Chondrocyte (in vitro differentiated cells): ENCODE measurements at places on chromosomes 16 and 17.

DNA sequence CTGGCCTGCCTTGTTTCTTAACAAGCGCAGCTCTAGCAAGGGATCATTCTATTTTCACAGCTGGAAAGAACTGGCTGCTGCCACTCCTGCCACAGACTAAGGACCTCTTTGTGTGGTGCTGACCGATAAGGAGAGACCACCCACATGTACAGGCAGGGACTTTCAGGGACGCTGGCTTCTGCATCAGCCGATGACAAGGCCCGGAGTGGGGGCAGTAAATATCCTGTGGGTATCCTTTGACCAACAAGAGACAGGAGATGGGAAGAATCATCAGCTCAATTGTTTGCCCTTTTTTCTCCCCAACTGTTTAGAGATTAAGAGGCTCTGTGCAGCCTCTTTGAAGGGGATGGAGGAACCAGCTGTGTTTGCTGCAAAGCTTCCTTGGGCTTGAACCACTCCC lies 9.2 kb upstream of the ITPRIPL2 start:
- no peak for DNase-seq

DNA sequence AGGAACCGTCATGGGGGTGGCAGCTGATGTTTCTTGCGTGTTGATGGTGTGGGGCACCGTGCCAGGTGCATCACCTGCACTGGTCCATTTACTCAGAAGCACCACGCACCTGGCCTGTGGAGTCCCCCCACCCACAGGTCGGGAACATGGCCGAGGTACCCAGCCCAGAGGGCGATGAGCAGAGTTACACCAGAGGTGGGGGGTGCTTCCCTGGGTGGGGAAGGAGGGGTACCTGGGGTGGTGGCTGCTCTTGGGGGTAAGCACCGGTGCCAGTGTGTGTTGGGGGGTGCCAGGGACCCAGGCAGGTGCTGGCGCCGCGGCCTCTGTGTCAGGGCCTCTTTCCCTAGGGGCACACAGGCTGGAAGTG lies 5.0 kb upstream of the ZNF750 start:
- DNase-seq: peak; percentile 56

- no peak for DNase-seq
Measured at GRCh38 chr17:7843257-7843535, 9.2 kb downstream of the KDM6B start.

DNA sequence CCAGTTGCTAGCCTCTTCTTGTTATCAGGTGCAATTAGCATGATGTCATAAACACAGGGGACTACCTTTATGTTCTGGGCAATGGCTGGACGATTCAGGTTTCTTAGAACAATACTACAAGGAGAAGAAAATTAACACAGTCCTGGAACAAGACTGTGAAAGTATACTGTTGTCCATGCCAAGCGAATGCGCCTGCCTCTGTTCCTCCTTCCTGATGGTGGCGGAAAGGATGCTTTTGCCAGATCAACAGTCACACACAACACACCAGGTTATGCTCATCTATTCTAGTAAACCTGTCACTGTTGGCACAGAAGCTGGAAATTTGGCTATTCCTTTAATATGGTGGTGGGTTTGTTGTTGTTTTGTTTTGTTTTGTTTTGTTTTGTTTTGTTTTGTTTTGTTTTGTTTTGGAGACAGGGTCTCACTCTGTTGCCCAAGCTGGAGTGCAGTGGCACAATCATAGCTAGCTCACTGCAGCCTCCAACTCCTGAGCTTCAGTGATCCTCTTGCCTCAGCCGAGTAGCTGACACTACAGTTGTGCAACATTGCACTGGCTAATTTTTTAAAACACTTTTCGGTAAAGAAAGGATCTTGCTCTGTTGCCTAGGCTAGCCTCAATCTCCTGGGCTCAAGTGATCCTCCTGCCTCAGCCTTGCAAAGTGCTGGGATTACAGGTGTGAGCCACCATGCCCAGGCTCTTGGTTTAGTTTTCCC lies 3.1 kb upstream of the CD300LD start:
- DNase-seq: no peak

GRCh38 chr16:56204816-56205215 lies 13.5 kb downstream of the GNAO1 start:
- no peak for DNase-seq

DNA sequence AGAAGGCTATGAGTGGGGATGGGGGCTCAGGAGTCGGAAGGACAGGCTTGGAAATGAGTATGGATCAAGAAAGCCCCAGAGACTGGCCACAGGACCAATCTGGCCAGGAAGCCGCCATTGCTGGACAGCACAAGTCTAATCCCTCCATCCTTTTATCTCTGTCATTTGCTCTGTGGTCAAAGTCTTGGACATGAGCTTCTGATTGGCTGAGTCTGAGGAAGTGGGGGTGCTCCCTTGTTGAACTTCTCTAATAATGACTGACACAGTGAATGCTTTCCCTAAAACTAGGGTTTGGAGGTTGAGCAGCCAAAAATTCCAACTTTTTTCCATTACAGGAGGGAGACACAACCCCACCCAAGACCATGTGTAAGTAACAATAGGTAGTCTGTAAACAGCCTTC lies 97.4 kb downstream of the MARF1 start:
- DNase-seq: no peak

DNA sequence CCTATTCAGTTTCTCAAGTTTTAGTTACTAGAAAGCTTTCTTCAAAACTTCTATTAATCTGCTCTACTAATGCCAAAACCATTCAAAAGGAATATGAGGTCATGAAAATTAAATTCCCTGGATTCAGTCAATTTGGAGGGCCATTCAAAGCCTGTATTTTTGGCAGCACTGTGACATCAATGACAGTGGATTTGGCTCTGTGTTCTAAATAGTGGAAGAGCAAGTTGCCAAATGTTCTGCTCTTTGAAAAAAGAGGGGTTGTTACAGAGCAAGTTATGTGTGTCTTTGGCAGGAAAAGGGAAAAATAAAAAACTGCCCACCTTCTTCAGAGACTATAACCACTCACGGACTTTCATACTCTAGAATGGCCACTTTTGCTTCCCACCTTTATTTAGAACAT lies 3.2 kb upstream of the C16orf46 start:
- no peak for DNase-seq

DNA sequence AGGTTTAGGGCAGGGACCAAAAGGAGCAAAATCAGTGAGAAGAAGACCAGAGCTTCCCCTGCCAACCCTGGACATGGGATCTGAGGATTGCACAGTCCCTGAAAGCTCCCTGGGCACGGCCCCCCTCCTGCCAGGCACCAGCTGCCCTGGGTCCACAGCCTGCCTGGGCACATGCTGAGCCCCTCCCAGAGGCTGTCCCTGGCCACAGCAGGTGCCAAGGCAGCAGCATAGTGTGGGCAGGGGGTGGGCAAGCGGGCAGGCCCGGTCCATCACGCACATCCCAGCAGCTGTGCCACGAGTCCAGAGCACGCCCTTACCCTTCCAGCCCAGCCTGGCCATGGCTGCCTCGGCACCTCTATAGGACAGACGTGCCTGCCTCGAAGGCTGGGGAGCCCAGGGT lies 12.7 kb downstream of the SCN4A start:
- DNase-seq: no peak

DNA sequence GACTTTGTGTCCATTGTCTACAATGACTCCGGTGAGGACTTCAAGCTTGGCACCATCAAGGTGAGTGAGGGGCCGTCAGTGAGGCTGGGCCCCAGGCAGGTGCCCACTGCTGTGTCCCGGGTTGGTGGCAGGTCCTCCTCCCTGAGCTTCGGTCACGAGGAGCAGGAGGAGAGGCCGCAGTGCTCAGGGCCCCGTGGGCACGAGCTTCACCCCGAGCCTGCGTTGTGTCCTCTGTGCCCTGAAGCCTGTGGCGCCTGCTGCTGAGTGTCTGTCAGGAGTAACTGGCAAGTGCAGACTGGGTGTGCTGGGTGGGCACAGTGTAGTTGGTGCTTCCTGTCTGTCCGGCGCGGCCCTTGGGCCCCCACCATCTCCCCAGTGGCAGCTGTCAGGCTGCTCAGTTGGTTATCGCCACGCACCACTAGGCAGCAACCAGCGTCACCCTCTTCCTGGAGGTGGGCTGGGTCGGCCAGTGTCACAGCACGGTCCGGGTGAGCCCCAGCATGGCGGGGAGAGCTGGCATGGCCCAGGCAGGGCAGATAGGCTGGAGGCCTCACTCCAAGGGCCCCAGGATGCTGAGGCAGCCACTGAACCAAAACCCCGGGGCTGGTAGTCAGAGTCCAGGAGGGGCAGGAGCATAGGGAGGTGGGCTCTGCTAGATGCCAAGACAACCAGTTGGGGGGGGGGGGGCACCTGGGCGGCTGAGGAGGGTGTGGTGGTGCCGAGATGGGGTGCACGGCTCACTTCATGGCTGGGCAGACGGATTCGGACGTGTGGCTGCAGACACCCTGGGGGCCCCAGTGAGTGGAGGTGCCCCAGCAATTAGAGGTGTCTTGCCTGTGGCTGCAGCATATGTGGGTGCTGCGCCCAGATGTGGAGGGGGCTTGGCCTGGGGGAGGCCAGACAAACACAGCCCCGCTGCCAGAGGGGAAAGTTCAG lies 39.3 kb downstream of the TSC2 start:
- no peak for DNase-seq

DNA sequence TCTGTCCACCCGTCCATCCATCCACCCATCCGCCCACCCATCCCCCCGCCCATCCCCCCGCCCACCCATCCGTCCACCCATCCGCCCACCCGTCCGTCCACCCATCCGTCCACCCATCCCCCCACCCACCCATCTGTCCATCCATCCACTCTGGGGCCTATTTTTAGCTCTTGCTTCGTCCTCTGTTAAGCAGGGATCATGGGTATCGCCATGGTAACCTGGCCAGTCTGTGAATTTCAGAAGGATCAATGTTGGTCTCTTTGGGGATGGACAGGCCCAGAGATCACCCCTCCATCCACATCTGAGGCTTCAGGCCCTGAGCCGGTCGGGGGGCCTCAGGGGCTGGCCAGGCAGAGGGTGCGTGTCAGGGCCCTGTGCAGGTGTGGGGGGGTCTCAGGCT lies 15.2 kb upstream of the DPEP1 start:
- no peak for DNase-seq

DNA sequence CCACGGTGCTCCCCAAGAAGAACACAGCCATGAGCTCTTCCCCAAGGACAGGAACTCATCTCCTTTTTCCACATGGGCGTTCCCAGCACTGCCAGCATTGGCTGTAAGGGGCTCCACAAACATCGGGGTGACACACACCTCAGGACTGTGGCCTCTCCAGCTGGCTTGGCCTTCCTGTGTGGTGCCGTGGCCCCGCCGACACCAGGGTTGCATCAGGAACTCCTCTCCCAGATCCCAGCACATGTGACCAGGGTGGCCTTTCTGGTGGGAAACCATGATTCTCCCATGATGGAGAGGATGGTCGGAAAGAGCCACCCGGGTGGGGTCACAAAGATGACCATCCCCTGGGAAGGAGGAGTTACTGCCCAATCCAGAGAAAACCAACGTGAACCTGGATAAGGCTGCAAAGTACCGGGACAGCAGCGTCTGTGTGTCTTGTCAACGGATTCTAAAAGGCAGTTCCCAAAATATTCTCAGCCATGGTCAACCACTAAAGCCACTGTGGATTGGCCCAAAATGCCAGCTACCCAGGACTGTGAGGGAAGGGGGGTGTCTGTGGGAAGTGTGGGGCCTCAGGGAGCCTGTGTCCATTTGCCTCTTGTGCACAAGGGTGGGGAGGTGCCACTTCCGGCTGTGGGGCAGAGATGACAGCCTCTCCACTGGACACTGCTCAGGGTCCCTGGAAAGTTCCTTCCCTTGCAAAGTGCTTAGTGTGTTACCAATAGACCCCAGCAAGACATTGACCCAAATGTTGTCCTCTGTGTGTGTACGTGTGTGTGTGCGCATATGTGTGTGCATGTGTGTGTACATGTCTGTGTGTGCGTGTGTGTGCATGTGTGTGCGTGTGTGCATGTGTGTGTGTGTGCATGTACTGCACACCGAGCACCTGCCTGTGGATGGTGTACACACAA lies 78.0 kb upstream of the CBX4 start:
- DNase-seq: peak; percentile 86

GRCh38 chr16:14335297-14335696 lies 264.2 kb downstream of the MRTFB start:
- no peak for DNase-seq

- no peak for DNase-seq
Measured at GRCh38 chr17:77307479-77308198, 166.9 kb downstream of the SEC14L1 start.

- DNase-seq: no peak
Measured at GRCh38 chr17:67336859-67337258, 29.5 kb downstream of the PSMD12 start.

- peak; percentile 87 for DNase-seq
Measured at GRCh38 chr17:63433746-63434591, 12.1 kb downstream of the CYB561 start.

- no peak for DNase-seq
Measured at GRCh38 chr17:67813803-67814180, 11.5 kb upstream of the BPTF start.

DNA sequence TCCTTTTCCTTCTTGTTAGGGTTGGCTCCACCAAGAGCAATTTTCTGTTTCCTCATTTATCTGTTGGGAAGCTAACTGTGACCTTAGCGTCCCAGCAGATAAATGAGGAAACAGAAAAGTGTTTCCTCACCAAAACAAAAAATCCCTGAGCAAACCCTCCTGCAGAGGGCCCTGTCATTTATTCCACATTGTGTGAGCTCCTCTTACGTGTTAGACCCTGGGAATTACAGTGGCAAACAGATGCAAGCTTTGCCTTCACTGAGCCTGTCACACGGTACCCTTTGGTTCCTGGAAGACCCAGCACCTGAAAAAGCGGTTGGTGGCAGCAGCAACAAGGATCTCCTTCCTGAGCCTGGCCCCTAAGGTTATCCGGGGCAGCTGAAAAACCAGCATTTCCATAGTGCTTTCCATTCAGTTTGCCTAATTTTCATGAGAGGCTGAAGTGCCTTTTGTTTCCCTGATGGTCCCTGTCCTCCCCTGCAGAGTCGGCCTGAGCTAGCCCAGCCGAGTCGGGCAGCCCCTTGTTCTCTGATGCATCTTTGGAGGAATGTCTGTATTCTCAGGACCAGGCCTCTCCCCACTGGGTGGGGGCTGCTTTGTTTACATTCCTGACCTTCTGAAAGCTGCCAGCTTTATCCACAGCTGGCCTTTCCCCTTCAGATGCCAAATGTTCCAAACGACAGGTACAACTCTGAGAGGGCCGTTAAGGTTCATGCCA lies 34.7 kb downstream of the YPEL2 start:
- DNase-seq: no peak

DNA sequence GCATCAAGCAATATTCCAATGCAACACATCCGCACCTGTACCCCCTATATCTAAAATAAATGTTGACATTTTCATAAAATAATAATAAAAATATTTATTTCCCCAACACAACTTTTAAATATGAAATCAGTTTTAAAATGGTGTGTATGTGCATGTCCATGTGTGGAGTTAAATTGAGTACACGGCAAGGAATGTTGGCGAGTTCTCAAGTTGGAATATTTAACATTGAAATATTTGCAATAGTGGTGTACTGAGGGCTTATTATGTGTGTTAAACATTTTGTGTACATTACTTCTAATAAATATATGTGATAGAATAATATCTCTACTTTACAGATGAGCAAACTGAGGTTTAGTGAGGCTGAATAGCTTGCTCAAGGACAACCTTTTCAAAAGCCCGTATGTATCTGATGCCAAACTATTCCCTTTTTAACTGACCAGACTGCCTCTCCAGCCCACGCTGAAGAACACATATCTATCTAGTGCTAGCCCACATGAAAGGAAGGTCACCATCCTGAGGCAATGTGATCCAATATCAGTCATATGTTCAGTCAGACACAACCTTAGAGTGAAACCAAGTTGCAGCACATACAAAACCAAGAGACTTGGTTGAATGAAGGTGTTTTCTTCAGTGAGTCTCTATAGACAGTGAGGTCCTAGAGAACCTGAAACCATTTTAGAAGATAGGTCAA lies 192.2 kb upstream of the CDH11 start:
- DNase-seq: no peak

- no peak for DNase-seq
Measured at GRCh38 chr16:46613352-46613751, 7.8 kb downstream of the SHCBP1 start.

- no peak for DNase-seq
Measured at GRCh38 chr17:20263595-20263994, 203.7 kb downstream of the LGALS9B start.
